ENCODE measurements at places on chromosomes 7 and 10.

GRCh38 chr7:4246536-4246935 lies 435.6 kb upstream of the FOXK1 start:
- no peak for DNase-seq

- no peak for DNase-seq
Measured at GRCh38 chr10:59876695-59877094, 29.7 kb downstream of the CCDC6 start.

GRCh38 chr7:158111049-158111751 lies 476.4 kb downstream of the PTPRN2 start:
- no peak for DNase-seq

DNA sequence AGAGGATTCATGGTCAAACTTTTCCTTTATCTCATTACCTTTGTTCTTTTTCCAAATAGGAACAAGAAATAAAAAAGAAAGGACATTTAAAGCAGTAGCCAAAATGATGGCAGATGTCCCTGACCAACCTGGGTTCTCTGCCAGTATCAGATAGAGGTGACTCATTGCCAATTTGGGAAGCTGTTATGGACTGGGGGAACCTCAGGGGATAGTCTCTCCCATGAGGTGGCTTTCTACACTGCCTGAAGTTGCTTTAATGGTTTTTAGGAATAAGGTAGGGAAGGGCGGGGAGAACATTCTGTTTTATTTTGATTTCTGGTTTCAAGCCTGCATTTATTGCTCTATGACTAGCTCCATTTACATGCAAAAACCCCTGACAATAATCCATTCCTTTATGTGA lies 457.9 kb upstream of the TPK1 start:
- no peak for DNase-seq

DNA sequence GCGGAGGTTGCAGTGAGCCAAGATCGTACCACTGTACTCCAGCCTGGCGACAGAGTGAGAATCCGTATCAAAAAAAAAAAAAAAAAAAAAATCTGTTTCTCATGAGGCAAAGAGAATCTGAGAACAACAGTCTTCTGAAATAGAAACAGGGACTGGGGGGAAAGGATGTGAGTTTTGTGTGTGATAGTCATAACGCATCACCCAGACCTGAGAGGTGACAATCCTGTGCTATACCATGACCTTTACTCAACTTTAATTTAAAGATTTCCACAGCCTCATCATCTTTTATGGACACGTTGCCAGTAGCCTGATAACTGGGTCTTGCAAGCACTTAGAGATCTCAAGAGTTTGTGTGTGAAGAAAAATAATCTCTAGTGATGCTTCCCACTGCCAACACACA lies 2.3 kb downstream of the ATXN7L1 start:
- no peak for DNase-seq

GRCh38 chr10:30170814-30171213 lies 111.4 kb upstream of the JCAD start:
- no peak for DNase-seq

DNA sequence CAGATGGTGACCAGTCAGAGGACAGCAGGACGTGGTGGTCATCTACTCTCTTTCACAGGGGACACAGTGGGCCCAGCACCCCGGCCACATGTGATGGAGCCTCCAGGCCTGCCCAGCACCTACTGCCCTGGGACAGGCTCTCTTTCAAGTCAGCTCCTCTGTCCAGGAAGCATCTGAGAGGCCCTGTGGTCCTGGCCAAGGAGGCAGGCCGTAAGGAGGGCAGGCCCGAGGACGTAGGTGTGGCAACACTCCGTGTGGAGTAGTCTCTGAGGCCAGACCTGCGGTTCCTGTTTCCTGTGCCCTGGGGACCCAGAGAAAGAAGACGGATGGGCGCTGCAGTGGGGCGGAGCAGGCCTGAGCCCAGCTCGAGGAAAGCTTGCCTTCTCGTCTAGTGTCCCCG lies 179.2 kb downstream of the EBF3 start:
- no peak for DNase-seq

DNA sequence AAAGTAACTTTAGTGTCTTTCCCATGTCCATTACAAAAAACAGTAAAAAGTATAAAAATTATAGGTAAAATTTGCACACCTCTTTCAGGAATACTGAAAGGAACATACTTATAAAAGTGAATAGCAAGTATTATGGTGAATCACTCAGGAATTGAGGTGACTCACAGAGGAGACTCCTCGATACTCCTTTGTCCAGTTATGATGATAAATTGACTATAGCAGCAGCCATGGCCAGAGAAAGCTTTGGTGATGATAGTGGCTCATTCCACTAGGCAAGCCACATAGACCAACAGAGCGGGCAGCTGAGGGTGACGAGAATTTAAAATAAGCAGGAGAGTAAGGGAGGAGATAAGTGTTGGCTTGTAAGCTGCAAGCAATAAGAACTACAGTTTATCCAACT lies 1231.1 kb upstream of the CELF2 start:
- DNase-seq, result no peak

DNA sequence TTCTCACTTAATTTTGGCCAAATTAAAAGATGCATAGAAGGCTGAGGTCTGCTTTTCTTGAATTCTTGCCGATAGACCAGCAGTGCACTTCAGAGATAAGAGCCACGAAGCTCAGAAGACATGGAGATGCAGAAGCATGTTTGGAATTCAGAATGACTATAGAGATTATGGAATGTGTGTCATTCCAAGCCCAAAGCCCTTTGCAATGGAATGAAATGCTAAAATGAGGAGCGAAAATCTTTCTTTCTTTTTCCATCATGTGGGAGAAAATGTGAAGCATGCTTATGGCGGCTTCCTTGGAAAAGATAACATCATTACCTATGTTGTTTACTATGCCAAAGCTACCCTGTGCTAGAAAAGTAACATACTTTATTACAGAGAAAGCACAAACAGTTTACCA lies 257.0 kb upstream of the RNF32 start:
- DNase-seq, result no peak

- no peak for DNase-seq
Measured at GRCh38 chr7:1906087-1906830, 236.2 kb downstream of the ELFN1 start.

GRCh38 chr7:88669913-88670312 lies 89.6 kb upstream of the ZNF804B start:
- DNase-seq, result no peak

- DNase-seq, result no peak
Measured at GRCh38 chr10:120813085-120813484, 38.1 kb upstream of the WDR11 start.

DNA sequence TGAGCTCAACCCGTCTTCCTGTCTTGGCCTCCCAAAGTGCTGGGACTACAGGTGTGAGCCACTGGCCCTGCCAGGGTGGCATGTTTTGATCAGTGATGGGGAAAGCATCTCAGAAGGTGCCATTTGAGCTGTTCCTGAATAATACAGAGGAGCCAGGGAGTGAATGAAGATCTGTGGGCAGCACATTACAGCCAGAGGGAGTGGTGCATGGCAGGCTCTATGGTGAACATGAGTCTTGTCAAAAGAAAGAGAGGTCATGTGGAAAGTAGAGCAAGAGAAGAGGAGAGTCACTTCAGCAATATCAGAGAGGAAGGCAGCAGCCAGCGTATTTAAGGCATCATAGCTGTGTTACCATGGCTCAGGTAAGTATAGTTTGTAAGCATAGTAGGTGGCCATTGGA lies 275.7 kb upstream of the LRGUK start:
- no peak for DNase-seq

- no peak for DNase-seq
Measured at GRCh38 chr7:122550545-122550944, 148.4 kb downstream of the RNF133 start.

GRCh38 chr10:48714088-48714487 lies 29.4 kb downstream of the WDFY4 start:
- DNase-seq, result no peak

DNA sequence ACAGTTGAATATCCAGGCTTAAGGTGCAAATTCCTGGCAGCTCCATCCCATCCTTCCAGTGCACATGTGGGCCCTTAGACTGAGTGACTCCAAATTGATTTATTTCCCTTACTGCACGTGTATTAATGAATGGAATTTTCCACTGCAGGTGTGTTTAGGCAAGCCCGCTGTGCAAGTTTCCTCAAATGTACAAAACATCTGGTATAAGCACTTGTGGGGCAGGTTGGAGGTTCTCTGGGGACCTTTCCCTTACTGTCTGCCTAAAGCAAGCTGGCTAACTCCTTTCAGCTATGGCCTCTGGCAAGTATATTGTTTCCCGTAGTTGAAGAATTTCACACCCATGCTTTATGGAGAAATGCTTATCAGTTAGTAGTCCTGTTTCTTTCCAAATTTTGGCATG lies 25.3 kb upstream of the GIMAP6 start:
- no peak for DNase-seq

GRCh38 chr10:72062382-72062781 lies 26.0 kb downstream of the SPOCK2 start:
- DNase-seq, result no peak

DNA sequence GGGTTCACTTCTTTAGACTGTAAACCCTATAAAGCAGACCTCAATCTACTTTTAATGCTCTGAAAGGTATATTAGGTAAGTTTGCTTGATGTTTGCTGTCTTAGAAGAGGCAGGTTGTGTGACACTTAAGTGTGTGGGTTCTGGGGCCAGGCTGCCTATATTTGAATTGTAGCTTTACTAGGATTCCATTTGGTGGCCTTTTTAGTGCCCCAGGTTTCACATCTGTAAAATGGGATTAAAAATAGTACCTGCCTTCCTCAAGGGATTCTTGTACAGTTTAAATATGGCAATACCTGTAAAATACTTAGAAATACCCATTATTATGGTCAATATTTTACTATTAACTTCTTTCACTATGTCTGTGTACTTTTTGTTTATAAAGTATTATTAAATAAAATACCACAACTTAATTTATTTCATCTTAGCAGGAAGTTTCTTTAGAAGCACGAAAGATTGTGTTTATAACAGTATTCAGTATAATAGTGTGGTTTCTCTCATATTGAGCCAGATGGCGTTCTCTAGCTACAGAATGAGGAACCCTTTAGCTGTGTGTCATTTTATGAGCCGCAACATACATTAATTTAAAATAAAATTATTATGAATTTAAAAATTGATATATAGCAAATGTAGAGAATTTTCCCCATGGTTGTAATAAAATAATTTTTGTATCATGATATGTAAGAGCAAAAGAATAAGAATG lies 94.2 kb downstream of the CDK14 start:
- DNase-seq, result no peak

All from activated naive CD4-positive, alpha-beta T cell (primary cell).